NCI-H1092 (cell line): ENCODE measurements at places on chromosomes 7 and 10.
A peak's percentile ranks its signal among the peaks of the same experiment; 100 is the strongest.

DNA sequence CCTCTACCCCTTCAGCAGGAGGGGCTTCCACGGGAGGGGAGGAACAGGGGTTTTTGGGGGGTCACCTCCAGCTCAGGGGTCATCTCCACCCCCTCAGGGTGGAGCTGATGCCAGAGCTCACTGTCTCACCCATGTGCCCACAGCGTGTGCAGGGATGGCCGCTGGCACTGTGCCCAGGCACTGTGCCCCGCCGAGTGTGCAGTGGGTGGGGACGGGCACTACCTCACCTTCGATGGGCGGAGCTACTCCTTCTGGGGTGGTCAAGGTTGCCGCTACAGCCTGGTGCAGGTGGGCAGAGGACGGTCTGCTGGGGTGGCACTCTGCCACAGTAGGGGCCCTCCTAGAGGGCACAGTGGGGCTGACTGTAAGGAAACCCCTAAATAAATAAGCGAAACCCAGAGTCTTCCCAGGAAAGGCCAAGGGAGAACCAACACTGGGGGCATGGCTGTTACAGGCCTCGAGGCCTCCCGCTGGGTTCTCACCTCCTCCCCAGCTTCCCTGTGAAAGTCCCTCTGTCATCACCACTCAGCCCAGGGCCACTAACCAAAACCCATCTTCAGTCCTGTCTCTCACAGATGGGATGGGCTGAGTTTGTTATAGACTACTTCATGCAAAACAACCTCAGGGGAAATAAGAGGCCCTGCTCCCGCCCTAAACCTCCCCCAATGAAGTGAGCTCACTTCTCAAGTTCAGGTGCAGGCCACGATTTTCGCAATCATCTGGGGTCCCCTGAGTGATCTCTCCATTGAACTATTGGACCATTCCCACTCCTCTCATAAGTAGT lies 7.4 kb upstream of the ZNF467 start:
- DNase-seq: no peak

DNA sequence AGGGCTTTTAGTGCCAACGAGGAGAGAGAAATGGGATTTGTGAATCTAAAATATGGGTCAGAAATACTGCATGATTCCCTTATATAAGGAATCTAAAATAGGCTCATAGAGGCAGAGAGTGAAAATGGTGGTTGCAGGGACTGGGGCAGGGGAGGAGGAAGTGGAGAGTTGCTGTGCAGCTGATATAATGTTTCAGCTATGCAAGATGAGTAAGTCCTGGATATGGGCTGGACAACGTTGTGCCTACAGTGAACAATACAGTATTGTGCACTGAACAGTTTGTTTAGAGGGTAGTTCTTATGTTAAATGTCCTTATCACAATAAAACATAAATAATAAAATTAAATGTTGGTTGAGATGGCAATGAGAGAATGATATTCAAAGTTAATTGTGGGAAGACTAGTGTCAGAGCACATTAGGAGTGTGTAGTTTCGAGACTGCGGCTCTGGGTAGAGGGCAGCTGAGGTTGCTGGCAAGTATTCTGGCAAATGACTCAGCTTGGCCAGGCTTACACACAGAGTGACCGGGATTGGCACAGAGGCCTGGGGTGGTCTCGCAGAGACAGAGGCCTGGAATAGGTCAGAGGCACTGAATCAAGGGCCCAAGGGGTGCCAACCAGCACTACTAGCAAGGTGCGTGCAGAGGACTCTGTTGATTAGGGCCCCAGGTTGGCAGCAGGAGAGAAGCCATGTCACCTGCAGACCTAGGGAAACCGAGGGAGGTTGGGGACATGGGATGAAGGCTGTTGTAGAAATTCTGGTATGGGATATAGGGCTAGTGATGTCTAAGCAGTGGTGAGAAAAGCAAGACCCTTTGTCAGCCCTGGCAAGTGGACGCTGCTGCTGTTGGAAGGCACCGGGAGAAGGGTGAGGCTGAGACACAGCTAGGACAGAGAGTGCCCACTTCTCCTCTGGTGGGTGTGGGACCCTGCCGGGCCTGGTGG lies 2.8 kb upstream of the DEPP1 start:
- no peak for DNase-seq

DNA sequence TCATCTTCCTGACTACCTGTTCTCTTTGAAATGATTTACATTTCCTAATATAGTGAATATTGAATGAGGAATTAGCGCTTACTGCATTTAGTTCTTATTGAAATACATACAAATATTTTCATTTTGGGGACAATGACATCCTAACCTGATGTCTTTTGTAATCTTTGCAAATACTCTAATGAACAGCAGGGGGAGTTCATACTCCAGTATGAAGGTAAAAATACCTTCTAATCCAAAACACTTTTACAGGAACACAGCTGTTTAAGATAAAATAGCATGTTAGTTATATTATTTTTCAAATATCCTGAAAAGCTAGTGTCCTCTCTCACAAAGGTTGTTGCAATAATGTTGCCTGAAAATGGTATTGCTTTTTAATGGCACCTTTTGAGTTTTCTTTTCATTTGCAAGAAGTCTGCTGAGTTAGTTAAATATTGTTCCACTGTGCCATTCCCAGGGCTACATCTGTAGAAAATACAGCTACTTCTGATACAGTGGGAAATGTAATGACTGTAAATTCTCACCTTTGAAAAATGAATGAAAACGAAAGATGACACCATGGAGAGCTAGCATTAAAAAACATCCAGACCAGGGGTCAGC lies 400.0 kb downstream of the PHF14 start:
- DNase-seq: no peak

GRCh38 chr7:132118641-132119040 lies 457.6 kb downstream of the PLXNA4 start:
- no peak for DNase-seq

GRCh38 chr10:8017277-8017676 lies 37.2 kb upstream of the GATA3 start:
- no peak for DNase-seq

- no peak for DNase-seq
These were observed 304.2 kb upstream of the BMPER start for GRCh38 chr7:33601101-33601500.

GRCh38 chr10:5355594-5356301 lies 9.0 kb upstream of the UCN3 start:
- DNase-seq: no peak

DNA sequence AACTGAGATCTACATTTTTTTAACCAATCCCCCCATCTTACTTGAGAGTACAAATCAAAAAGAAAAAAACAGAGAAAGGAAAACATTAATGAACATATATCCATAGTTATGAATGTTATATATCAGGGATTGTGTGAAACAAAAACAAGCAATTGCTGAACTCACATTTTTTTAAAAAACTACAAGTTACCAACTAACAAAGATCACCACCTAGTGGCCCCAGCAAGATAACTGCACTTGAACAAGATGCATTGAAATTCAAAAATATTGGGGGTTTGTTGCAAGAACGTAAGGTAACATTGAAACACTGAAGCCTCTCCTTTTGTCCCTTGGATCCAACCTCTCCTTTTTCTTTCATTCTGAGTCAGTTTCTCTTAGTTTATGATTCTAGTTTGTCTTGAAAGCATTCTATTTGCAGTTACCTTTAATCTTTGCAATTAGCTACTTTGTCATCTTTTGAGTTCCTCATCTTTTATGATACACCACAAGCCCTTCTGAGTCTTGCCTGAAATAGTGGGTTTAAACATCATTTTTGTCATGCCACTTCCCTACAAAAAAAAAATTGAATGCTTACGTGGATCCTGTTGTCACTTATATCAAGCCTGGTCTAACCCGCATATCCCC lies 87.3 kb upstream of the TES start:
- DNase-seq: no peak

DNA sequence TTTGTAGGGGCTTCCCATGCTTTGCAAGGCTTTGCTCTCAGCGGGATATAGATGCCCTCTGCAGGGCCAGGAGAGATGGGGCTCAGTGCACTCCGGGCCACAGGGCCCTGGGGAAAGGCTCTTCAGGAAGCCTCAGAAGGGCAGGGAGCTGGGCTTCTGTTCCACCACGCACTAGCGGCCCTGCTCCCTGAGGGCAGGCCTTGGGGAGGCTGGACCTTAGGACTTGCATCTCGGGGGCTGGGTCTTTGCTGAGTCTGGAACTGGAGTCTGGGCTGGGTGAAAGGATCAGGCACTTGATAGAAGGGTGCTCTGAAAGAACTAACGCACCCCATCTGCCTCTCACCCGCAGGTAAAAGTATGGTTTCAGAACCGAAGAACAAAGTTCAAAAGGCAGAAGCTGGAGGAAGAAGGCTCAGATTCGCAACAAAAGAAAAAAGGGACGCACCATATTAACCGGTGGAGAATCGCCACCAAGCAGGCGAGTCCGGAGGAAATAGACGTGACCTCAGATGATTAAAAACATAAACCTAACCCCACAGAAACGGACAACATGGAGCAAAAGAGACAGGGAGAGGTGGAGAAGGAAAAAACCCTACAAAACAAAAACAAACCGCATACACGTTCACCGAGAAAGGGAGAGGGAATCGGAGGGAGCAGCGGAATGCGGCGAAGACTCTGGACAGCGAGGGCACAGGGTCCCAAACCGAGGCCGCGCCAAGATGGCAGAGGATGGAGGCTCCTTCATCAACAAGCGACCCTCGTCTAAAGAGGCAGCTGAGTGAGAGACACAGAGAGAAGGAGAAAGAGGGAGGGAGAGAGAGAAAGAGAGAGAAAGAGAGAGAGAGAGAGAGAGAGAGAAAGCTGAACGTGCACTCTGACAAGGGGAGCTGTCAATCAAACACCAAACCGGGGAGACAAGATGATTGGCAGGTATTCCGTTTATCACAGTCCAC lies 5.4 kb downstream of the EMX2 start:
- no peak for DNase-seq

GRCh38 chr10:1142596-1142995 lies 86.4 kb downstream of the WDR37 start:
- DNase-seq: no peak

GRCh38 chr7:116209561-116210070 lies 723 bp upstream of the TES start:
- DNase-seq: no peak

GRCh38 chr10:102261196-102261595 lies 15.9 kb downstream of the GBF1 start:
- no peak for DNase-seq

DNA sequence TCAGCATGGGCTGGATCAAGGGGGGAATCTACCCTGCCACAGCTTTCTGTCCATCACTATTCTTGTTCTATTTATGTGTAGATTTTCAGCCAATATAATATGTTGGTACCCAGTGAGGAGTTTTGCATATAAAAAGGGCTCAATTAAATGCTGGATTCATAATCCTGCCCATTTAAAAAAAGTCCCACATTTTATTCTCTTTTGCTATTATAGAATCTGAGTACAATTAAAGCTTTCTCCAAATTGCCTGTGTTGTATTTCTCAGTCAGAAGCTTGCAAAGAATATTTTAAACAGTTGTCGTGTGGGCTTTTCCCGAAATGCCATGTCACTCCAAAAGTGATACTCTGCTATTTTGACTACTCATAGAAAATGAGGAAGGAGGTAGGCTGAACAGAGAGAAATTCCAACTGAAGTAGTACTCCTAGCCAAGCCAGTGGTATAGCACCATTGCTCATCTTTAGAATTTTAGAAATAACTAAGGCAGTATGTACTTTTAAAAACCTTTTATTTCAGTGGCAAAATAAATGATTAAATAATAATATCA lies 108.3 kb upstream of the HDAC9 start:
- DNase-seq: no peak

DNA sequence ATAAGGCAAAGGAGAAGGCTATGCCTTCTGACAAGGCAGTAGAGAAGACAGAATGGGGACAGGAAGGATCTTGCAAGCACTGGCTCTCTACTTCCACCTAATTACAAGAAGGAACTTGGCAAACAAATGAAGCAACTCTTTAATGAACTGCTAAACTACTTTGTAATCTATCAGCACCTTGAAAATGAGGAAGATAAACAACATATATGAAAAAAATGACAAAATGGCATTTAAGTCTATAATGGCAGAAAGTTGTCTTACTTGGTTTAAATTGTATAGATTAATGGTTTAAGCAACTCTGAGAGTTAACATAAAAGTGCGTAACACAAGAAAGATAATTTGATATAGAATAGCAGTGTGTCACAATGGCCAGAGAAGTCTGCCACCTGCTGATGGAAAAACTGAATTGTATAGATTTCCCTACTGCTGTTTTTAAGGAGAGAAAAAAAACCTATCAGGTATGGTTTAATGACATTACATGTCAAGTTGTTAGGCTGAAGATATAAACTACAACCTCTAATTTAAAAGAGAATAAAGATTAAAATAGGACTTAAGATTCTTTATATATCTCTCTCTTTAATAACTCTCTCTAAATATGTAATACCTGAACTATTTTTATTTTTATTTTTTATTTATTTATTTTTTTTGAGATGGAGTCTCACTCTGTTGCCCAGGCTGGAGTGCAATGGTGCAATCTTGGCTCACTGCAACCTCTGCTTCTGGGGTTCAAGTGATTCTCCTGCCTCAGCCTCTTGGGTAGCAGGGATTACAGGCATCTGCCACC lies 11.8 kb downstream of the NT5C3A start:
- DNase-seq: no peak

- DNase-seq: peak; percentile 97
These were observed 16.7 kb downstream of the POR start for GRCh38 chr7:75931680-75932079.

DNA sequence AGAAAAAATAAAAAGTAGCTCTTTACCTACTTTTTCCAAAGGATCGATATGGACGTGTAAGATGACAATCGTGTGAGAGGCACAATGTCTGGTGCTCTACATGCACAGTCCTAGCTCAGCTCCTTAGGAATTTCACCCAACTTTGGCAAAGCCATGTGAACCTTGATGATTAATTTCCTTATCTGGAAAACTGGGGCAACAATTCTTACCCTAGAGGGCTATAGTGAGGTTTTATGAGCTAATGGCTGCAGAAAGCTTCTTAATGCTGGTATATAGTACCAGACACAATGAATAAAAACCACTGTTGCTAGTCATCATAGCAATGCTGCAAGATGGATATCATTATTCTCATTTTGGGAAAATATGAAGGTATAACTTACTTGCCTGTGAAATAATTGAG lies 202.7 kb downstream of the PARD3 start:
- no peak for DNase-seq

DNA sequence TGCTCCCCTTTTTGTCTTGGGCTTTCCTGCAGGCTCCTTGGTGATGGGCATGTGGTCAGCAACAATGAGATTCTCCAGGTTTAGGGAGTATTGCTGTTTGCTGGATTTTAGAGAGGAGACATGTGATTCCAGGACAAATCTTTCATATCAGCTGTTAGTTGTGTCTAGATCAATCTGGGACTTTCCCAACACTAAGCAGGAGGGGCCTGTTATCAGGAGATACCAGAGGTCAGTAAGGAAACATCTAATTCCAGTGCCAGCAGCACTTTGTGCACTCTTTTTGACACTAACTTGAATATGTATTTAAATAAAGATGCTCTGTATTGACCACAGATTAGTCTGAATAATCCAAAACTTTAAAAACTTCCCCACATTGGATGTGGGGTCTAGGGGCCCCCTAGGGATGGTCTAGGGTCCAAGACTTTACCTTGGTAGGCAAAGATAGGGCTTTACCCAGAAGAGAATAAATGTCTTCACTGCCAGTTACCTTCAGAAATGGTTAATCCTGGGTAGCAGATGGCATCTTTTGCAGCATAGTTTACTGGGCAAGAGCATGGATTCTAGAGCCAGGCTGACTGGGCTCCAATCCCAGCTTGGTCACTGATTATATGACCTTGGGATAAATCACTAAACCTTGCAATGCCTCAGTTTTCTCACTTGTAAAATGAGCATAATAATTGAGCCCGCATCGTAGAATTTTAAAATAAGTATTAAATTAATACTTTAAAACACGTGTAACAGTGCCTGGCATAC lies 6.4 kb upstream of the FIGNL1 start:
- DNase-seq: no peak
